NCI-H2081 treated with DMSO at 0.1 percent for 48 hours (cell line): ENCODE measurements at places on chromosomes 4 and X.

GRCh38 chrX:143581240-143581639, 54.7 kb downstream of the SLITRK4 start:
- no peak for DNase-seq

DNA sequence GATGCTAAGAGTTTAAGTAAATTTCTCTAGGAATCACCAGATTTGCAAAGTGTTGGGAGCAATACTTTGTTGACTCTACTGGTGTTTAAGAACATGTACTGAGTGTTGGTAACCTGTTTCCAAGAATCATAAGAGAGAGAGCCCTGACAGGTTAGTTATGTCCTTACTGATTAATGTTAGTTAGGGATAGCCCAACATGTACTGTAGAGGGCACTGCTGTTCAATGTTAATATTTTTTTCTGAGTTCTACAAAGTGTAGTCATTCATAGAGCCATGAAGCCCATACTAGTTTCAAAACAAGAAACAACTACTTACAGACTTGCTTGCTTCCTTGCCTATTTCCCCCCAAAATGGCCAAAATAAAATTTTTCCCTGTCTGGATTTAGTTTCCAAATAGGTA, 11.9 kb downstream of the TMPRSS11D start:
- peak; percentile 25 for DNase-seq

GRCh38 chr4:92101737-92102172, 202.0 kb upstream of the GRID2 start:
- no peak for DNase-seq

DNA sequence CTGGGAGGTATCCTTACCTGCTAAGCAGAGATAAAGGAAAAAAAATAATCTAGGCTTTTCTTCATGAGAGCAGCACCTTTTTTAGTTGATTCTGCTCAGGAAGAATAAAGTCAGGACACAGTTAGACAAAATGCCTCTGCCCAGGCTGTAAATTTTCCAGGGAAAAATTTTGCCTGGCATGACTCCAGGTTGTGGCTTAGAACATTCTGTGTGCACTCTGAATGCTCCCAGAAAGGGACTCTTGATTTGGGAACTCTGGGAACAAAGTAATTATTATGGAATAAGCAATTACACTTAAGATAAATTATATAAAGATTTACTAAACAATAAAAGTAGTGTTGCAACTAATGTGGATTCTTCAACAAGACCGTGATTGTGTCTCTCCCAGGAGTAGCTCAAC, 826.2 kb upstream of the TENM3 start:
- DNase-seq = no peak

DNA sequence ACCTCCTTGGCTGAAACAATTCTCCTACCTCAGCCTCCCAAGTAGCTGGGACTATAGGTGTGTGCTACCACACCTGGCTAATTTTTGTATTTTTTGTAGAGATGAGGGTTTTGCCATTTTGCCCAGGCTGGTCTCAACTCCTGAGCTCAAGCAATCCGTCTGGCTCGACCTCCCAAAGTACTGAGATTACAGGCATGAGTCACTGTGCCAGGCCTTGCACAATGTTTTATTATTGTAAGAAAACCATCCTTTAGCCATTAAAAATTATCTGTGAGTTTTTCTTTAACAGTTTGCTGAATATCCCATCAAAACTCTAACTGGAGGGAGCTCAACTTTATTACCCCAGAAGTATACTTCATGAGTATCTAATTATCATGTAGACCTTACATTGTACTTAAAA, 900.3 kb downstream of the PCDH7 start:
- no peak for DNase-seq
